ENCODE measurements at places on chromosomes 1 and 21.

DNA sequence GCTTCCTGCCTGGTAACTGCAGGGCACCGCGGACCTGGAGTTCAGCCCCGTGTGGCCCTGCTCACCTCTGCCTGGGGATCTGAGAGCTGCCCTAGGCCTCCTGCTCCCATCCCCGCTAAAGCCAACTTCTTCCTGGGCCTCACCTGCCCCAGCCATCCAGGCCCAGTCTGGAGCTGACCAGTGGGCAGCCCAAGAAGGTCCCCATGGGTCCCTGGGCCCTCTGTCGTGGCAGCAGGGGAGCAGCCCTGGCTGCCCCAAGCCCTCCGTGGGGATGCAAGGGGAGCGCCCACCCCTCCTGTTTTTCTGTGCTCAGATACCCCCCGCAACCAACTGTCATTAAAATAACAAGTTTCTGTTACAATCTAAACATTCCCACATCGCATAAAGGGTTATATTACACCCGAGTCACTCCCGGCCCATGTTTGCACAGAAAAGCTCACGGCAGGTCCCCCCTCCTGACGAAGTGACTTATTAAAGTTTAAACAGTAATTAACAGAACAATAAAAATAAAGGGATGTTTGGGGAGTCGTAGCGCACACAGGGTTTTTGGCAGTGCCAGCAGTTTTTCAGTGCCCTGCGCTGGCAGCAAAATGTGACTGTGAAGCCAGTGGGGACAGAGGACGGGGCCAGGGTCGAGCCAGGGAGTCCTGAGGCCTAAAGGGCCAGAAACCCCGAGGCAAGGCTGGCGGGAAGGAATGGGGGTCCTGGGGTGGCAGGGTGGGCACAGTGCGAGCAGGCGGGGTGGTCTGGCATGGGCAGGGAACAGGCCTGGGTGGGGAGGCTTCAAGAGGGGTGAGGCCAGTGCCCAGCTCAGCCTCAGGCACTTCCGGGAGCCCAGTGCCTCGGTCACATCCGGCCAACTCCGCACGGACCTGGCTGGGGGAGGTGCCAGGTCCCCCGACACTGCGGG is 121.5 kb downstream of the CASZ1 start:
- DNase-seq, result no peak

GRCh38 chr1:121587230-121587569 is 402.4 kb downstream of the SRGAP2C start:
- no peak for DNase-seq

DNA sequence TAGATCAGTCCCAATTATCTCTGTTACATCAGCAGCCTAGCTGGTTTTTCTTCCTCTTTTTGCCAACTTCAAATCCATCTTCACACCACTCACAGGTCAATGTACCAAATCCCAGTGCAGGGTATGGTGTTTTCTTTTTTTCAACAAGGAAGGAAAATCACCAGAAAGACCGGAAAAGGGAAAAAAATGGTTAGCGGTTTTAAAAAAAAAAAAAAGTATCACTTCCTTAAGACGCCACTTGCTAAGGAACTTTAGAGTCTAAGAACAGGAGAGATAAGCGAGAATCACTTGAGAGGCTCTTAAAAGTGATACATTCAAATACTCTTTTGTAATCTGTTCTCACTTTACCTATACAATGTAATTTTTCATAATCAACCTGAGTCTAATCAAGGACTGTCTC is 3.1 kb upstream of the OR10J1 start:
- no peak for DNase-seq

DNA sequence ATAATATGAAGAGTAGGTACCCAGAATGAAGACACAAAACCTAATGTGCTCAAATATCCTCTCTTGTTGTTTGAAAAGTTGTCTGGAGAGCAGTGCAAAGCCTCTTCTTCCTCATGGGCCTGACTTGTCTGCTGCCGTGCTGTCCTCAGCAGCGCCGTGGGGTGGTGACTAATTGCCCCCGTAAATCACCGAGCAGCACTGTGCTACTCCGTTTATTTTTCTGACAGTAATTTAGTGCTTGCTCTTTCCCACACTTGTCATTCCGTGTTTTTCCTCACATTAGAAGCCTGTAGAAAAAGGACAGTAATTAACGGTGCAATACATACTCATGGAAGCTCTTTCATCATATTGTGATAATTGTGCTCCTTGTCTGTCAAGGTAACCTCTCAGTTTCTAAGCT is 114.8 kb upstream of the BARHL2 start:
- no peak for DNase-seq

DNA sequence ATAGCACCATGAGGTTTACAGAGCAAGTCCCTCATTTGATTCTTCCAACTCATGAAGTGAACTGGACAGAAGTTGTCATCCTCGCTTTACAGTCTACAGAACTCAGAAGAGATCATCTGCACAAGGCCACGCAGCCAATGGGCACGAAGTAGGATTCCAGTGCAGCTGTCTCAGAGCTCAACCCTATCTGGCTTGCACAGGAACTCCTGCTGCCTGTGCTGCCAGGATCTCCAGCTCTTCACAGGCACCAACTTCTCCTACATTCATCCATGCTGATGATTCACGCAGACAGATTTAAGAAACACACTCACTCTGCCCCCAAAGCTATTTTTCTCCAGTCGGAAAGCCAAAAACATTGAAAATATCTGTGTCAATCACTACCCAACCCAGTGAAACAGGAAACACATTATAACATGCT is 157.0 kb downstream of the RERE start:
- DNase-seq, result peak; percentile 79

- DNase-seq, result no peak
These were observed 163.6 kb upstream of the HP1BP3 start for GRCh38 chr1:20950679-20951078.

DNA sequence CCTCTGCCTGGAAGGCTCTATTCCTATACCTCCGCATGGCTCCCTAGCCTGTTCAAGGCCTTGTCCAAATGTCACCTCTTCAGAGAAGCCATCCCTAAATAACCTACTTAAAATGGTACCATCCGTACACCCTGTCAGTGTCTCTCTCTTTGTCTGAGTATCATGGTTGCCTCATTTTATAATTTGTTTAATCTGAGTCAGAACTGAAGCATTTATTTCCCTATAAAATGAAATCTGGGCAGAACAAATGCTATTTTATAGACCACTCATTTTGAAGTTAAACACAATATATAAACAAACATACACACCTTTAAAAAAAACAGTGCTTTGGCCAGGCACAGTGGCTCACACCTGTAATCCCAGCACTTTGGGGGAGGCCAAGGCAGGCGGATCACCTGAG is 30.2 kb downstream of the RERE start:
- DNase-seq, result no peak

GRCh38 chr1:203052601-203053000 is 26.3 kb downstream of the PPFIA4 start:
- DNase-seq, result no peak

GRCh38 chr1:223084464-223084866 is 58.6 kb downstream of the TLR5 start:
- no peak for DNase-seq

All from dermis blood vessel endothelial cell (primary cell).